CD4-positive, CD25-positive, alpha-beta regulatory T cell (primary cell): ENCODE measurements at places on chromosomes 13 and 19. TPM values are rescaled to one million over a fixed set of nuclear protein-coding genes. Genes with fewer than 3 reads are reported as not detected.
A peak's percentile ranks its signal among the peaks of the same experiment; 100 is the strongest.

GRCh38 chr19:7883105-7883504 lies 5.2 kb upstream of the LRRC8E start:
- DNase-seq = no peak
- no peaks in the 10 kb centered on the region for H3K4me1 ChIP-seq
- no peak overlapping the region for H3K4me3 ChIP-seq
- no peak overlapping the region for H3K27ac ChIP-seq
- H3K36me3 ChIP-seq = no peaks in the 10 kb centered on the region
- no peaks in the 10 kb centered on the region for H3K27me3 ChIP-seq

DNA sequence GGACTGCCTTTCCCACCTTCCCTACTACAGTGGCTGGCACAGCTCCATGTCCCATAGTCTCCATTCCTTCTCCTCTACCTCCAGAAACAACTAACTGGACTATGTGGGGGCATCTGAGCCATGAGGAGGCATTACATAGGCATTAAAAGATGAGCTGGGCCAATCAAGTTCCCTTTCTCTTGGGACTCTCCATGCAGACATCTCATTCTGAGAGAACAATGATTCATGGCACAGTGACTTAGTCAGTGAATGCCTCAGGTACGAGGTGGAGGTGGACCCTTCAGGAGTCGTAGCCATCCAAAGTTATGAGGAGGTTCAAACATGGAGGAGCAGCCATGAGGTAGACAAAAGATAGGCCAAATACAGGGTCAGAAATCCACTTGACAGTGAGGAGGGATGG lies 70.0 kb downstream of the GPC6 start:
- no peaks in the 10 kb centered on the region for H3K27me3 ChIP-seq
- no peak overlapping the region for H3K27ac ChIP-seq
- no peaks in the 10 kb centered on the region for H3K4me1 ChIP-seq
- no peaks in the 10 kb centered on the region for H3K36me3 ChIP-seq
- no peak for DNase-seq
- no peak overlapping the region for H3K4me3 ChIP-seq

DNA sequence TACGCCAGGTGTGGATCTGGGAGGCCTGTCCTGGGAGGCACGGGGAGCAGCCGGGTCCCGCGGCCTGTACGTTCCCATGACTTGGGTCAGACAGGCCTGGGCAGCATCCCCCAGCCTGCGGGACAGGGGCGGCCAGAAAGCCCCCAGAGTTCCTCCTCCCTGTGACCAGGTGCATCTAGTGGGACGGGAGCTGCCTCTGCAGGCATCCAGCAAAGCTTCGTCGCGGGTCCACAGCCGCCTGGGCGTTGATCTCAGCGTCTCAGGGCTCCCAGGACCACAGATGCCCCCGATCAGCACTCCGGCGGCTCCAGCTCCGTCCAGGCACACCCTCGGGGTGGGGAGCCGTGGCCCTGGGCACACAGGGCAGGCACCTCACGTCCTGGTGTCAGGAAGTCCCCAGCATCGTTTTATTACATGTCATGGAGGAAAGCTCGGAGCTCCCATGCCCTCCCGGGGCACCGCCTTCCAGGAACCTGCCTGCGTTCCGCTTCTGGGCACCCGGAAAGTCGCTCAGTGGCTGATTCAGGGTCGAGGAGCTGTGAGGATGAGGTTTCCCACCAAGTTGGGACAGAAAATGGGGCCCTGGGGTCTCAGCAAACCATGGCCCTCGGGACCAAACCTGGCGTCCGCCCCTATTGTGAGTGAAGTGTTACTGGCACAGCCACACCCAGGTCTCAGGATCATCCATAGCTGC lies 1.5 kb upstream of the GZMM start:
- H3K4me1 ChIP-seq = peaks cover 20% of the 10 kb centered on the region
- no peak overlapping the region for H3K27ac ChIP-seq
- no peaks in the 10 kb centered on the region for H3K27me3 ChIP-seq
- no peak overlapping the region for H3K4me3 ChIP-seq
- no peak for DNase-seq

DNA sequence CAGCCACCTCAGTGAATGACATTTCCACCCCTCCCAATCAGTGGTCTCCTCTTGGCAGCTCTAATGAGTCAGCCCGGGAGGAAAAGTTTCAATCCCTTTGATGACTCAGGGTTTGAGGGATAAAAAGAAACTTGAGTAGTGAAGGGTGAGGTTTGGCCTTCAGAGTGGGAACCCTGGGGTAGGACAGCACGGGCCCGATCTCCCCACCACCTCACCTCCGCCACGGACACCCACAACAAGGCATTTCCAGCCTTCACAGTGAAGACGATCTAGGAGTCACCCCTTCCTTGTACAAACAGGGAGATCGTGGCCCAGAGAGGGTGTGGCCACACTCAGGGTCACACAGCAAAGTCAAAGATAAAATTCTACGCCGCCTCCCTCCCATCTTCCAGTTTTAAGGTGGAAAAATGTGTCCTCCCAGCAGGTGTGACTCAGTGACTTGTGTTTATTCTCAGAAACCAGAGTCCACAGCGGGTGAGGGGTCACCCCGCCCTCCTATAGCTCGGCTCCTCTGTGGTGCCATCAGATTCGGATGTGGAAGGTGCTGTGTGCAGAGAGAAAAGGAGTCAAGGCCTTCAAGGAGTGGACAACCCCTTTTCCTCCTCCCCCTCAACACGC lies 12.3 kb downstream of the CIB3 start:
- H3K27ac ChIP-seq = no peak overlapping the region
- no peaks in the 10 kb centered on the region for H3K4me1 ChIP-seq
- H3K36me3 ChIP-seq = peaks cover 14% of the 10 kb centered on the region
- H3K27me3 ChIP-seq = no peaks in the 10 kb centered on the region
- no peak for DNase-seq

DNA sequence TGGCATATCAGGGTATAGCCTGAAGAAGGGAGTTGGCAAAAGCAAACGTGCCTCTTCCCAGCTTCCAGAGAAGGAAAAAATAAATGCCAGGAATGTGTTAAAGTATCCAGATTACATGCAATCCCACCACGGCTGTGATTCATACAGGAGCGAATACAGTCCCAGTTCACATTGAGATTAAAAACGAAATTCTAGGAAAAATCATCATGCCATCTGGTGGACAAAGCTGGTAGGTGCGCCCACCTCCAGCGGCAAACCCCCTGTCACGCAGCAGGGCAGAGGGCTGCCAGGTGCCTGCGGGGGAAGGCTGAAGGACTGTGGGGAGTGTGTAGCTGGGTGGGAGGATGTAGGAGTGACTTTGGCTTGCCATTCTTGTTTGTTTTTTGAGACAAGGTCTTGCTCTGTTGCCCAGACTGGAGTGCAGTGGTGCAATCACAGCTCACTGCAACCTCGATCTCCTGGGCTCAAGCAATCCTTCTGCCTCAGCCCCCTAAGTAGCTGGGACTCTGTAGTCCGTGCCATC lies 6.4 kb upstream of the DMWD start:
- H3K27me3 ChIP-seq = peaks cover 3% of the 10 kb centered on the region
- H3K36me3 ChIP-seq = no peaks in the 10 kb centered on the region
- H3K4me1 ChIP-seq = no peaks in the 10 kb centered on the region

DNA sequence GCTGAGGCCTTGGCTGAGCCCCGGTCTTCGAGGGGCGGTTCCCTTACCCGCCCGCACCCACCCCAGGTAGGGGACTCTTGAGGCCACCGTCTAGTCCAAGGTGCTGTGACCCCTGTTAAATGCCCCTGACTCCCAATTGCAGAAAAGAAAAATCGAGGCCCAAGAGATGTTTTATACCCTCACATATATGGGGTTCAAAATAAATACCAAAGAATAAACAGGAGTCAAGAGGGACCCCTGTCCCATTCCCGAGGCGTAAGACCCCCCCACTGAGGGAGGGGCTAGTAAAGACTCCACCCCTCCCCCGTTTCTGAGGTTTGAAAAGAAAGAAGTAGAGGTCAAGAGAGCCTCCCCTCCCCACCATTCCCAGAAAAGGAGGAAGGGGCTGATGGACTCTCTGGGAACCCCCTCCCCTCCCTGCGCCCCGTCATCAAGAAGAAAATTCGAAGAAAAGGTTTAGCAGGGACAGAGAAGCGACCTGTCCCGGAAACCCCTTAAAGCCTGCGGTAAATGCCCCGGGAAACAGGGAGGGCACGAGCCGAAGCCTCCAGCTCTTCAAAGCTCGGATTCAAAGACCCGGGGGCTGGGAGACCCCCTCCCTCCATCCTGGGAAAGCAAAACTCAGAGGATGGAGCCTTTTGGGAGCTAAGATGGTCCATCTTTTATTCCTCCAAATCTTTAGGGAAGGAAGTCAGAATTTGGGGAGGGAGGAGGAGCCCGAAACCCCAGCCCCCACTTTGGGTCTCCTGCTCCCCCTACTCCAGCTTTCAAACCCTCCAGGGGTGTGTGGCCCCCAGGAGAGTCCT lies 755 bp upstream of the RAB3A start:
- peak overlapping the region; percentile 70 for H3K4me3 ChIP-seq
- DNase-seq = no peak
- H3K27ac ChIP-seq = peak overlapping the region; percentile 78

DNA sequence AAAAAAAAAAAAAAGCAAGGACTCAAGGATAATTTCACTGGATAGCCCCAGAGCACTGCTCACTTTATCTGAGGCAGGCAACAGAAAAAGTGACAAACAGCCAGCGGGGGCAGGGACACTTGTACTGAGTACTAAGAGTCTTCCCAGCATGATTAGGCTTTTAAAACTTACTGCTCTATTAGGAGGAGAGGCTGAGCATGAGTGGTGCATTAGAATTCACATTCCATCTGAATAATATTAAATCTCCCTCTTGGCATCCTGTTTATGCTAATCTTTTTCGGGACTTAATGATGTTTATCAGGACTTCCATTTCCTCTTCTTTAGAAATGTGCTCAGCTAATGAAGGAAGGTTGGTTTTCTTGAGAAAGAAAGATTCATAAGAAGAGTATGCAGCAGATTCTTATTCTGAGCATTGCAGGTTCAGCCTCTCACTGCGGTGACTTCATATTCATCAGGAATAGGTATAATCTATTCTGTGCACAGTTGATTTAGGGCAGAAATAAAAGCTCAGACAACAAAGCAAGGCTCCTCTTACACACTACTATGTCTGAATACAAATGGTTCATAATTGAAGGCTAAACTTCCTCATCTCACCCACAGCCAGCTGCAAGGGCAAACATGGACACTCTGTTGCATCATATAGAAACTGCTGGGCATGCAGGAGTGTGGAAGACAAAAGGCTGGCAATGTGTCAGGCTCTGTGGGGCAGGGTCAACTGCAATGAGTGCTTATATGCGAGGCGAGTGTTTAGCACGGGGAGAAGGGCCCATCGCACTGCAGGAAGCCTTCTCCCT lies 107.0 kb downstream of the KL start:
- no peak overlapping the region for H3K4me3 ChIP-seq
- no peaks in the 10 kb centered on the region for H3K36me3 ChIP-seq
- no peak overlapping the region for H3K27ac ChIP-seq
- no peaks in the 10 kb centered on the region for H3K27me3 ChIP-seq

- H3K27ac ChIP-seq = no peak overlapping the region
- no peaks in the 10 kb centered on the region for H3K27me3 ChIP-seq
- no peak overlapping the region for H3K4me3 ChIP-seq
- no peaks in the 10 kb centered on the region for H3K4me1 ChIP-seq
- no peaks in the 10 kb centered on the region for H3K36me3 ChIP-seq
These were observed 725.6 kb upstream of the SLITRK5 start for GRCh38 chr13:86945584-86945983.

GRCh38 chr13:58542530-58542929 lies 911.0 kb downstream of the PCDH17 start:
- no peaks in the 10 kb centered on the region for H3K36me3 ChIP-seq
- H3K27me3 ChIP-seq = no peaks in the 10 kb centered on the region

DNA sequence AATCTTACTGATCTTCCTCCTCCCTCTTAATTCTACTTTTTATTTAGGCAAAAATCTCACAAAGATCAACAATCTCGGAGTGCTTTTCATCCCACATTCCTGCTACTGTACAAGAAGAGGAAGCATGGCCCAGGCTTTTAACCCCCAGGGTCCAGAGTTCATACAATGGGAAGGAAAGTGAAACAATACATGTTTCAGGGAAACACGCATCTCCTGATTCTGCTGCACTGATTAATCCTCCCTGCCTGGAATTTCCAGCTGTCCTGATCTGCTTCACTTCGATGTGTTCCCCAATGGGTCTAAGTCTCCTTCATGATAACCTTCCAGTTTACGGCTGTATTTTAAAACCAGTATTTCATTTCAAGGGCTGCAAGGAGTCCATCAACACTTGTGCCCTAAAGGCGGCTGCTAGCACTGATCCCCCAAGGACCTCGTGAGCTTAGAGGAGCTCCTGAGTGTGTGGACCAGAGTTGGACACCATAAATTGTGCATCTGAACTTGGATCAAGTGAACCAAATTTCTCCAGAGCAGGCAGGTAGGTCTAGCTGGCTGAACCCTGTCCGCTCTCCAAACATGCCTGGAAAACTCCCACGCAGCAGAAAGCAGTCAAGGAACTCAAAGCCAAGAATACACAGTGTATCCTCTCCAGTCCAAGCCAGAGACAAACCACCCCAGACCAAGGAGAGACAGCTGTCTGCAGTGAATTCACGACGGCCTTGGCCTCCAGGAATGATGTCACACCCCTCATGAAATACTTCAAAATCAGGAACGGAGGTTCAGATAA lies 44.3 kb downstream of the COL4A1 start:
- no peaks in the 10 kb centered on the region for H3K27me3 ChIP-seq
- DNase-seq = no peak
- H3K4me3 ChIP-seq = no peak overlapping the region
- no peak overlapping the region for H3K27ac ChIP-seq
- H3K36me3 ChIP-seq = no peaks in the 10 kb centered on the region

- H3K27me3 ChIP-seq = no peaks in the 10 kb centered on the region
- no peaks in the 10 kb centered on the region for H3K4me1 ChIP-seq
- DNase-seq = no peak
- no peak overlapping the region for H3K27ac ChIP-seq
- no peak overlapping the region for H3K4me3 ChIP-seq
- no peaks in the 10 kb centered on the region for H3K36me3 ChIP-seq
These were observed 42.2 kb upstream of the VSTM2B start for GRCh38 chr19:29483641-29483920.

- H3K27me3 ChIP-seq = no peaks in the 10 kb centered on the region
- DNase-seq = no peak
- no peaks in the 10 kb centered on the region for H3K4me1 ChIP-seq
- no peak overlapping the region for H3K27ac ChIP-seq
These were observed 145.6 kb downstream of the FLT1 start for GRCh38 chr13:28349371-28349770.

- no peak for DNase-seq
- H3K4me3 ChIP-seq = no peak overlapping the region
- H3K27ac ChIP-seq = no peak overlapping the region
- no peaks in the 10 kb centered on the region for H3K36me3 ChIP-seq
- no peaks in the 10 kb centered on the region for H3K27me3 ChIP-seq
- no peaks in the 10 kb centered on the region for H3K4me1 ChIP-seq
These were observed 124.2 kb downstream of the ZIC5 start for GRCh38 chr13:99847318-99847750.

- H3K27me3 ChIP-seq = no peaks in the 10 kb centered on the region
- H3K27ac ChIP-seq = no peak overlapping the region
- no peak overlapping the region for H3K4me3 ChIP-seq
These were observed 302.2 kb downstream of the EFNB2 start for GRCh38 chr13:106233134-106233735.

GRCh38 chr19:21604951-21605476 lies 99.6 kb downstream of the ZNF429 start:
- no peaks in the 10 kb centered on the region for H3K36me3 ChIP-seq
- H3K4me3 ChIP-seq = peak overlapping the region; percentile 83
- no peak overlapping the region for H3K27ac ChIP-seq
- H3K27me3 ChIP-seq = no peaks in the 10 kb centered on the region
- peaks cover 8% of the 10 kb centered on the region for H3K4me1 ChIP-seq

Gene MAP4K1
- total RNA-seq = 310 TPM

Gene GIPC3
- 0.52 TPM for total RNA-seq

Gene ITGBL1
- not detected for total RNA-seq

Gene PGLYRP2
- total RNA-seq = not detected

Gene RFX2
- 3.3 TPM for total RNA-seq

Gene MBD3
- 39.7 TPM for total RNA-seq
